ENCODE measurements at places on chromosomes 5 and 9.

- H3K4me3 ChIP-seq: no peak overlapping the region
- peaks cover 6% of the 10 kb centered on the region for H3K36me3 ChIP-seq
- peaks cover 16% of the 10 kb centered on the region for H3K4me1 ChIP-seq
Measured at GRCh38 chr5:7762267-7762666, 88.7 kb downstream of the CFAP90 start.

GRCh38 chr9:89879701-89880100, 274.9 kb downstream of the GADD45G start:
- no peak overlapping the region for H3K4me3 ChIP-seq
- H3K27ac ChIP-seq: no peak overlapping the region
- H3K4me1 ChIP-seq: peaks cover 1% of the 10 kb centered on the region
- no peak for DNase-seq

DNA sequence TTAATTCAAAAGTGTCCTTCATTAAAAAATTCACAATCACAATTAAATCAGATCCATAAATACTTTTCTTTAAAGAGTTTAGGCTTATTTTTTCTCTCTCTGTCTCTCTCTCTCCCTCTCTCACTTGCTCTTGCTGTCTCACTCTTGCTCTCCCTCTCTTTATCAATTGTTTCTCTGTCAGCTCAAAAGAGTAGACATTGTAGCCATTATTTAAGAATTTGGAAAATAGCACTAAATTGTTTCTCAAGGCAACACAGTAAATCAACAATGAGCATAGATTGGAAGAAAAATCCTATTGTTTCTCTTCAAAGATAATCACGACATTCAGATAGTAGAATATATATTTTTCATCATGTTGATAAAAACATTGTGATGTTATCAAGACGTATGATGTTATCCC, 1114.0 kb downstream of the PTPRD start:
- H3K27me3 ChIP-seq: no peaks in the 10 kb centered on the region
- peaks cover 7% of the 10 kb centered on the region for H3K4me1 ChIP-seq
- H3K27ac ChIP-seq: no peak overlapping the region
- DNase-seq: no peak

DNA sequence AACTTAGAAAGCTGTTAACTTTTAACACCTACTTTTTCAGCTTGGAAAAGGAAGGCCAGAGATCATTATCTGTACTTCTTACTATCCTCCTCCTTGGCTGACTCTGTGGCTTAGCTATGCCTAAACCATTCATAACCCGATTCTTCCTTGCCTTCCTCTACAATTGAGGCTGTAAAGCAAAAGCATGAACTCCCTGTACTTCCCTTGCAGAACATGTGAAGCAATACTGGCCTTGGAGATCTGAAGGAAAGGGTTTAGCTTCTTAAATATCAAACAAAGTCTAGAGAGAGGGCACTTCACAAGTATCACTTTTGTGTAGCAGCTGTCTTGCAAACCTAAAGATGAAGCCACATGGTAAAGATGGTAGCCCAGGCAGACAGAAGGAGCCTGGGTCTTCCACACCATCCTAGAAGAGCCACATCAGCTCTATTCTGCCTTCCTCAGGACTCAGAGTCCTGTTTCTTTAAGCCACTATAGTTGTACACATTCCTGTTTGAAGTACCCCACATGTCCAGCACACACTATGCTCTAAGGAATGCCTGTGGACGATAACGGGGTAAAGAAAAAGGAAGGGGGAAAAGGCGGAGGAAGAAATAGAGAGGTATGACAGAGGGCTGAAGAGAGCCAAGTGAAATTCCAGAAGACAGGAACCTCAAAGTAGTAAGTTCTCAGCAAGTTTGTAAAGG, 169.2 kb downstream of the SLIT3 start:
- H3K27me3 ChIP-seq: no peaks in the 10 kb centered on the region
- no peak overlapping the region for H3K4me3 ChIP-seq
- DNase-seq: no peak
- no peak overlapping the region for H3K27ac ChIP-seq
- no peaks in the 10 kb centered on the region for H3K36me3 ChIP-seq
- H3K4me1 ChIP-seq: peaks cover 1% of the 10 kb centered on the region

DNA sequence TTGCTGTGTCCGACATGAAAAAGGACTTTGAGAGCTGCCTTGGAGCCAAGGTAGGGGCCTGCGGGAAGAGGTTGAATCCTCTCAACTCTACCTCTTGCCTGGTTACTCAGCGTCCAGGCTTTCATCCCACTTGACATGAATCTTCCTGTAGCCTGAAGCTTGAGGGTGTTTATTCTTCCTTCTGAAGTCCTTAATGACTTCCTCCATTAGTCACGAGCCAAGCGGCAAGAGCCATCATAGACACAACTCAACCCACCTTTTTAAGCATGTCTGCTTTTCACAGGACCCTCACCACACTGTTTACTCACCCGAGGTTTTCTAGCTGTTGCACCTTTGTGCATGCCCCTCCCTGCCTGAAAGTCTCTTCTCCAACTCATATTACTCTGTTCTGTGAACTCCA, 40.2 kb downstream of the ACO1 start:
- H3K4me1 ChIP-seq: peaks cover 6% of the 10 kb centered on the region
- H3K27ac ChIP-seq: no peak overlapping the region
- no peak overlapping the region for H3K4me3 ChIP-seq
- peaks cover 24% of the 10 kb centered on the region for H3K36me3 ChIP-seq

DNA sequence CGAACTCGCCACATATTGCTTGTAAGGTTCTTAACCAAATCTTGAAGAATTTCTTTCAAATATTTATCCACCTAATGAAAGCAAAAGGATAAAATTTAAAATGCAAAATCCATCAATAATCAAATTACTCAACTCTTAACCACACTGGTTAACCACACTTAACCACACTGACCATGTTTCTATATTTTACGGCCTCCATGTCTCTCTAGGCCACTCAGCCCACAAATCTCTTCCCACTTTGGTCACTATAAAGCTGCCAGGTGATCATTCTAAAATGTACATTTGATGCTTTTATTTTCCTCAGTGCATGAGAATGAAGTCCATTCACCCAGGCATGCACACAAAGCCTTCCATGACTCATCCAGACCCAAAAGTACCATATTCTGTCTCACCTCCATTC, 56.4 kb upstream of the OR2K2 start:
- H3K27ac ChIP-seq: no peak overlapping the region
- no peaks in the 10 kb centered on the region for H3K4me1 ChIP-seq
- peaks cover 24% of the 10 kb centered on the region for H3K36me3 ChIP-seq
- H3K4me3 ChIP-seq: no peak overlapping the region
- DNase-seq: no peak

DNA sequence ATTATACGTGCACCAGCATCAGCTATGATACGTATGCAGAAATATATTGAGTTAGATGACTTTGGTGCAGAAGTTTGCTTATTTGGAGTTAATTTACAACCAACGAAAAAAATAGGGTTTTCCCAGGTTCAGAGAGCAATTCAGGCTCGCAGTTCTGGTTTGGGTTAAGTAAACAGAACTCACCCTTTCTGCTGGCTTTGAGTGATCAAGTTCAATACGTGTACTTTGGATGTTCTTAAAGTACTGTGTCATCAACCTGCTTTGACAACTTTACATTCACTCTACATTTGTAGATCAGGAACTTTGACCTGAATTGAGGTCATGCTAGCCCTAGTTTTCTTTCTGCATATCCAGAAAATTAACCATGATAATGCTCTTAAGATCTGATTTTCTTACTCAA, 40.7 kb downstream of the ACOT12 start:
- H3K27ac ChIP-seq: no peak overlapping the region
- peaks cover 15% of the 10 kb centered on the region for H3K4me1 ChIP-seq
- no peak for DNase-seq
- H3K36me3 ChIP-seq: no peaks in the 10 kb centered on the region
- H3K27me3 ChIP-seq: no peaks in the 10 kb centered on the region

DNA sequence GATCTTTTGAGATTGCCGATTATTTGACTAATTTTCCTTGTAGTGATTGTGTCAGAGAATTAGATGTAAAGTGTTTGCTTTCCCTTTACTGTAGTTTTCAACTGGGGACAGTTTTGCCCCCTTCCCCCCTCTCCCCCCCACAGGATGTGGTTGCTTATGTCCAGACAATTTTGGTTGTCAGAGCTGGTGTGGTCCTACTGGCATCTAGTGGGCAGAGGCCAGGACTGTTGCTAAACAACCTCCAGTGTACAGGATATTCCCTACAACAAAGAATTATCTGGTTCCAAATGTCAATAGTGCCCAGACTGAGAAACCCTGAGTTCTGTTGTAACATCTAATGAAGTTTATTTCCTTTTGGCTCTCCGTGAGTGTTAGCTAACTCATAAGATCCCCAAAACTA, 20.0 kb downstream of the TMEFF1 start:
- no peaks in the 10 kb centered on the region for H3K27me3 ChIP-seq
- H3K36me3 ChIP-seq: no peaks in the 10 kb centered on the region
- no peak overlapping the region for H3K4me3 ChIP-seq
- H3K27ac ChIP-seq: no peak overlapping the region

- no peak for DNase-seq
- H3K27me3 ChIP-seq: no peaks in the 10 kb centered on the region
- no peaks in the 10 kb centered on the region for H3K4me1 ChIP-seq
- H3K4me3 ChIP-seq: no peak overlapping the region
Measured at GRCh38 chr9:92349771-92350739, 24.3 kb downstream of the CENPP start.

DNA sequence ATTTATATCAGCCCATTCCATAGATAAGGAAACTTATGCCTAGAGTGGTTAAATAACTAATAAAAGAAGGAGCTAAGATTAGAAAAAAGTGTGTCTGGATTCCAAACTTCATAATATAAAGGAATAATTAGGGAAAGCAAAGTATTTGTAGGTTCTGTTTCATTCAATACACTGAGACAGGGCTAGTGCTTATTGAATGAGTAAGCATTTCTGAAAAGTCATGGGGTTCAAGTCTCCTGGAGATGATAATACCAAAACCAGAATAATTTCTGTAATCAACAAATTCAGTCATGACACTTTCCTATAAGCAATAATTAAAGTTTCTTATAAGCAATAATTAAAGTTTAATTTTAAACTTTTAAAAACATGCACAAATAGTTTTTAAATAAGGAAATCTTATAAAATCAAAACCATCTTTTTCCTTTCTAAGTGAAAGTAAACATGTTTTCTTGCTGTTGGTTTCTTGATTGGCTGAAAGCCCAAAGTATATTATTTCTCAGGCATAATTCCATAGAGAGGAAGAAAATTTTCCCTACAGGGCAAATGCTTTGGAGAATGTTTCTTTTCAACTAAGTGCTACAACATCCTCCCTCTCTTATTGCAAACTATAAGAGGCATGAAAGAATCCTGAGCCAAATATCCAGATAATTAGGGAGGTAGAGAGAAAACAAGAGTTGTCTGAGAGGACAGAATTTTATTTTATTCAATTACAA, 510.2 kb downstream of the PRELID2 start:
- H3K36me3 ChIP-seq: no peaks in the 10 kb centered on the region
- no peaks in the 10 kb centered on the region for H3K27me3 ChIP-seq
- no peaks in the 10 kb centered on the region for H3K4me1 ChIP-seq
- DNase-seq: no peak
- no peak overlapping the region for H3K27ac ChIP-seq

DNA sequence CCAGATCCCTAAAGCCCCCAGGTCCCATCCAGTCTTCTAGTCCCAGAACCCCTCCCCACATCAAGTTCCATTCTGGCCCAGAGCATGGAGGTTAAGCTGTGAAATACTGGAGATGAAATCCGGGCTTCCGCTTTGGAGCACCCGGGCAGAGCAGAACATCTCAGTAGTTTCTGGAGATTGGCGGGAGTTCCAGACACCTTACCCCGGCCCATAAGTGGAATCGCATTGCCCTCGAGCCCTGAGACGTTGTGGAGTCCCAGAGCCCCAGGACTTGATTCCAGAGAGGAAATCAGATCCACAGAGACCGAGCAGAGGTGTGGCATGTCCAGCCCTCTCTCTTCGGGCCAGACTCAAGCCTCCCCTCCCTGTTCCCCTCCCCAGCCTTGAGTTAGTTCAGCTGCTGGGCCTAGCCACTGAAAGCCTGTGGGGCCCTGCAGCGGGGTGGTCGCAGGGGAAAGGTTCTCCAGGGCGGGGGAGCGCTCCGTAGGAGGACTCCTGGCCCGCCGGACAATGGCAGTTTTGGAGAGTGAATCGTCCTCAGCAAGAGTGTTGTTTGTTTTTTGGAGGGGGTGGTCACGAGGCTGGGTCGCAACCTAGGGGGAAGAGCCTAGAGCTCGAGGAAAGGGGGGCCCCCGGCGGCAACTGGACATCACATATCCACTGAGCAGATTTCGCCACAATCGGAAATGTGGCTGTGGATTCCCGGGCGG, 1.0 kb upstream of the PAX5 start:
- DNase-seq: no peak
- H3K27me3 ChIP-seq: peaks cover 96% of the 10 kb centered on the region
- no peak overlapping the region for H3K4me3 ChIP-seq

DNA sequence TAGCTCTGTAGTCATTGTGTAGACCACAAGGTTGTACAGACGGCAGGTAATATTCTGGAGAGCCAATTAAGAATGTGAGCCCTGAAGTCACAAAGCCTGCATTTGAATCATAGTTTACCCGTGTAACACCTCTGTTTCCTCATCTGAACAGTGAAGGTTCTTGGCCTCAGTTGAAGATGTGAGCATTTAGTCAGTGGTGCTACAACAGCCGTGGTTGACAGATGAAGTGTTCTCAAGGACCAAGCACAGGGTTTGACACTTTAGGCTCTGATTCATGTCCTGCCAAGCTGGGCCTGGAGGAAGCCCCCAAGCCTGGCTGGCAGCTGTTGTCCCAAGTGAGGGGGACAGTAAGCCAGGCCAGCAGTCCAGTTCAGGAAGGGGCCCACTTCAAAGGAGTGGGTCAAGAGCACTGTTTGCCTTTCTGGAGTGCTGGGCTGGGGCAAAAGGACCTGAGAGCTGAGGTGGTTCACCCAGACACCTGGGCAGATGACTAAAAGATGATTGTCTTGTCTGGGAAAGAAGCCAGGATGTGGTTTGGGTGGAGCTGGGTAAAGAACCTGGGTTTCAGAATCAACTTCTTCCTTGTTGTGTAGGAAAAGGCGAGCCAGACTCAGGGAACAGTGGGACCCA, 20.7 kb downstream of the FAXDC2 start:
- H3K4me1 ChIP-seq: peaks cover 2% of the 10 kb centered on the region
- no peaks in the 10 kb centered on the region for H3K27me3 ChIP-seq
- H3K36me3 ChIP-seq: peaks cover 13% of the 10 kb centered on the region
- DNase-seq: no peak
- H3K4me3 ChIP-seq: no peak overlapping the region
- H3K27ac ChIP-seq: no peak overlapping the region

- H3K4me1 ChIP-seq: peaks cover 10% of the 10 kb centered on the region
- H3K4me3 ChIP-seq: no peak overlapping the region
- no peak for DNase-seq
- H3K27ac ChIP-seq: no peak overlapping the region
- H3K36me3 ChIP-seq: peaks cover 2% of the 10 kb centered on the region
- no peaks in the 10 kb centered on the region for H3K27me3 ChIP-seq
Measured at GRCh38 chr5:113058269-113058668, 81.7 kb downstream of the DCP2 start.

DNA sequence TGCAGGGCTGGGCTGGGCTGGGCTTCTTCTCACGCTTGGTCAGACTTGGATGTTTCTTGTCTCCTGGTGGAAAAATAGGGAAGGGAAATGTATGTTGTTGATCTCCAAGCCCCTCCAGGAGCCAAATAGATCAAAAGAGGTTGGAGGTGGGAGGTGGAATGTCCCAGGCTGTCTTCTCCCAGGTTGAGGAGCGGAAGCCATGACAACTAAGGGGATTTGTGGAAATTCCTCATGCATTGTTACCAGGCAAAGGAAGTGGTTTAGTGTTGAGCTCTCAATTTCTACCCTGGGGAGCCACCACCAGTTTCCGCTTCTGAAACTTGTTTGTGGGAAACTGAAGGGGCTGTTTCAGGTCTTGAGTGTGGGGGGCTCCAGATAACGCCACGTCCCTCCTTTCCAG, 79.0 kb downstream of the SPRY4 start:
- H3K27ac ChIP-seq: no peak overlapping the region
- peaks cover 16% of the 10 kb centered on the region for H3K4me1 ChIP-seq
- H3K27me3 ChIP-seq: no peaks in the 10 kb centered on the region
- DNase-seq: no peak

GRCh38 chr5:8410618-8411017, 541.7 kb downstream of the MTRR start:
- peaks cover 10% of the 10 kb centered on the region for H3K4me1 ChIP-seq
- no peak overlapping the region for H3K4me3 ChIP-seq
- H3K36me3 ChIP-seq: no peaks in the 10 kb centered on the region
- H3K27me3 ChIP-seq: no peaks in the 10 kb centered on the region

All from progenitor cell of endocrine pancreas (in vitro differentiated cells).